ENCODE measurements at places on chromosomes 16 and 17.

DNA sequence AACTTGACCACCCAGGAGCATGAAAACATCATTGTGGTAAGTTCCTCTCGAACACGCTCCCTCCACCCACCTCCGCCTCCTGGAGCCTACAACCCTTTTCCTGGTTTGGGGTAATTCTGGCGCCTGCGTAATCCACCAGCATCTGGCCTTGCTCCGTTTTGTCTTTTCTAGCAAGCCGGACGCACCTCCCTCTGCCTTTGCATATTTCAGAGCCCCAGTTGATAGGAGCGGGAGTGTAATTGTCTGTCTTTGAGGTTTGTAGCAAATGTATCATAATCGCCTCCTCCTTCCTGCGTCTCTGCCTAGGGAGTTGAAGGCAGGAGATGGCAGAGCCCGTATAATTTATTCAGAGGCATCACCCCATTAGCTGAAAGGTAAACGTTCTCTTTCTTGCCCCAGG is 121.3 kb upstream of the PLCG2 start:
- DNase-seq, result no peak

GRCh38 chr17:82930924-82931698 is 91.3 kb upstream of the ZNF750 start:
- DNase-seq, result peak; percentile 4

DNA sequence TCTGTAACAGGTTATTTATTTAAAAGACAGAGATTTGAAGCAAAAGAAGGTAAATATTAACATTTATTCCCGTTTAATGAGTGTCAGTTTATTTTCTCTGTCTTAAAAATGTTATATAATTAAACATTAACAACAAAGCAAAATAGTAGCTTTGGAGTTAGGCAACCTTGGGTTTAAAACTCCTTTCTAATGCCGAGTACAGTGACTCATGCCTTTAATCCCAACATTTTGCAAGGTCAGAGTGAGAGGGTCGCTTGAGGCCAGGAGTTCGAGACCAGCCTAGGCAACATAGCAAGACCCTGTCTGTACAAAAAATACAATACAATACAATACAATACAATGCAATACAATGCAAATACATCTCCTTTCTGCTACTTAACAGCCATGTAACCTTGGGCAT is 128.7 kb downstream of the CHD9 start:
- no peak for DNase-seq

GRCh38 chr16:12126091-12126806 is 149.7 kb downstream of the SNX29 start:
- DNase-seq, result no peak

DNA sequence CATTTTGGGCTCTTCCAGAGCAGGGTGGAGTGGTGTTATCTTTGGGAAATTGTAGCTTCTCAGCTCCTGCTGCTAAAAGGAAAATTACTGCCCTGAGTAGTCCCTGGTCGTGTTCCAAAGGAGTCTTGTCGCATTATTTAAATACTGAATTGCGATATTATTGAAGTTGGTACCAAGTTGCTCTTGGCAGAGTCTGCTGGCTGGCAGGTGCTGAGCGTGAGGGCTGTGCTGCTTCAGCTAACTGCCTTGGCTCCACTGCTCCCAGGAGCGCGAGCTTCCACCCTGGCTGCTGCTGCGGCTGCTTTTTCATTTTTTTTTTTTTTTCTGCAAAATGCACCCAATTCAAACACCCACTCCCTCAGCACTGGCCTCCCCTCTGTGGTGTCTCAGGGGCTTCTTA is 289.8 kb downstream of the MAF start:
- no peak for DNase-seq

GRCh38 chr16:4954714-4955113 is 3.4 kb upstream of the SEC14L5 start:
- DNase-seq, result no peak

GRCh38 chr16:23141959-23142740 is 7.1 kb downstream of the USP31 start:
- DNase-seq, result no peak

GRCh38 chr17:7984904-7985303 is 17.5 kb upstream of the GUCY2D start:
- DNase-seq, result no peak

- no peak for DNase-seq
Measured at GRCh38 chr17:64599187-64599676, 62.9 kb downstream of the SMURF2 start.

GRCh38 chr16:4801962-4802658 is at the start of gene ROGDI:
Gene ROGDI (minus strand): TSS chr16:4802633. CDS start chr16:4802571, 62 bp downstream.
- peak; percentile 61 for DNase-seq

GRCh38 chr17:47274319-47275069 is 20.9 kb downstream of the ITGB3 start:
- no peak for DNase-seq

DNA sequence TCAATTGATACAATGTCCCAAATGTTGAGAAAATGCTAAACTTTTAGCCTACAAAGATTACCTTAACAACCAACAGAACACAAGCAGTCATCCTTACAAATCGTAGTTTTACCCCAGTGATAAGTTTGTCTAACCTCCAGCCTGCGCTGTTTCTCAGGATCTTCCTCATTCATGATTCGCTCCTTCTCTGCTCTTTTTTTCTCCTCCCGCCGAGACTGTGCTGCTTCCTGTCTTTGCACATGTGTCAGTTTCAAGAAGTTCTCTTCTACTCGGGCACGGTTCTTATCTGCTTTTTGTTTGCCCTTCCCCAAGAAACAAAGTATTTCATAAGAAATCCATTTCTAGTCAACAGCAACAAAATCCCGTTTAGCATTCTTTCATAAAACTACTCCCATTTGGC is 10.2 kb upstream of the STRADA start:
- no peak for DNase-seq

Measured in BE2C (cell line).